GM03348 (cell line): ENCODE measurements at places on chromosomes 16 and 17.

DNA sequence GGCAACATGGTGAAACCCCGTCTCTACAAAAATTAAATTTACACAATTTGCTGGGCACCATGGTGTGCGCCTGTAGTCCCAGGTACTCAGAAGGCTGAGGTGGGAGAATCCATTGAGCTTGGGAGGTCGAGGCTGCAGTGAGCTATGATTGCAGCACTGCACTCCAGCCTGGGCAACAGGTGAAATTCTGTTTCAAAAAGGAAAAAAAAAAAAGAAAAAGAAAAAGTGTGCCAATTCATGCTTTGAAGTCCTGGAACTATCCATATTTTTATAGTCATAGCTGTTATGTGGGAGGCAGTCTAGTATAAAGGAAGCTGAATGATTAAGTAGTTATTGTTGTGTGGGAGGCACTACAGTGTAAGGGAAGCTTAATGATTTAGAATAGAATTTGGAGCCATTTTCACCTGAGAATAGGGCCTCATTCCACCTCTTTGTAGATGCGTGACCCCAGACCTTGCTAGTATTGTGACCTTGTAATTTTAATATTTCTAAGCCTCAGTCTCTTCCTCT, 31.6 kb downstream of the IQCK start:
- DNase-seq, result no peak

- DNase-seq, result peak; percentile 66
Measured at GRCh38 chr16:56558024-56558747, 6.7 kb upstream of the MT4 start.

DNA sequence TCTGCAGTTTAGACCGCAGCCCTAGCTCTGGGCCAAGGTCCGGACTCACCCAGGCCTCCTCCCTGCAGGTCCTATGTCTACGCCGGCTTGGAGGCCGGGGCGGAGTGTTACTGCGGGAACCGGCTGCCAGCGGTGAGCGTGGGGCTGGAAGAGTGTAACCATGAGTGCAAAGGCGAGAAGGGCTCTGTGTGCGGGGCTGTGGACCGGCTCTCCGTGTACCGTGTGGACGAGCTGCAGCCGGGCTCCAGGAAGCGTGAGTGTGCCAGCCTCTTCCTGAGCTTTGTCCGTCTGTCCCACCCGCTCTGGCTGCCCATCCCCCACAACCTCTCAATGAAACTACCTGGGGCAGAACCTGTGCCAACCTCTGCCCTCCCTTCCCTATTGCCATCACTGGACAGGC, 20.1 kb downstream of the WSCD1 start:
- DNase-seq, result no peak

DNA sequence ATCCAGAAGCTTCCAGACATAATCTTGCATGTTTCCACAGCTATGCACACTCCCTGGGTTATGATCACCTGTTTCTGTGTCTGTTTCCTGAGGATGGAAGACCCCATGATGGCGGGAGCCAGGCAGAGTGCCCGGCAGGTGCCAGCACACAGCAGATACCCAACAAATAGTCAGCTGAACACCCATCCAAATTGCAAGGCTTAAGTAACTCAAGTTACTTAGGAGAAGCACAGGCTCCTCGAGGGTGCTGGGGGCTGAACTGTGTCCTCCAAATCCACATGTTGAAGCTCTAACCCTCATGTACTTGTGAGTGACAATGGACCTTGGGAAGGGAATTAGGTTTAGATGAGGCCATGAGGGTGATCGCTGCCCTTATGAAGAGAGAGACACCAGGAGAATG, 79.5 kb upstream of the DOC2B start:
- DNase-seq, result no peak

DNA sequence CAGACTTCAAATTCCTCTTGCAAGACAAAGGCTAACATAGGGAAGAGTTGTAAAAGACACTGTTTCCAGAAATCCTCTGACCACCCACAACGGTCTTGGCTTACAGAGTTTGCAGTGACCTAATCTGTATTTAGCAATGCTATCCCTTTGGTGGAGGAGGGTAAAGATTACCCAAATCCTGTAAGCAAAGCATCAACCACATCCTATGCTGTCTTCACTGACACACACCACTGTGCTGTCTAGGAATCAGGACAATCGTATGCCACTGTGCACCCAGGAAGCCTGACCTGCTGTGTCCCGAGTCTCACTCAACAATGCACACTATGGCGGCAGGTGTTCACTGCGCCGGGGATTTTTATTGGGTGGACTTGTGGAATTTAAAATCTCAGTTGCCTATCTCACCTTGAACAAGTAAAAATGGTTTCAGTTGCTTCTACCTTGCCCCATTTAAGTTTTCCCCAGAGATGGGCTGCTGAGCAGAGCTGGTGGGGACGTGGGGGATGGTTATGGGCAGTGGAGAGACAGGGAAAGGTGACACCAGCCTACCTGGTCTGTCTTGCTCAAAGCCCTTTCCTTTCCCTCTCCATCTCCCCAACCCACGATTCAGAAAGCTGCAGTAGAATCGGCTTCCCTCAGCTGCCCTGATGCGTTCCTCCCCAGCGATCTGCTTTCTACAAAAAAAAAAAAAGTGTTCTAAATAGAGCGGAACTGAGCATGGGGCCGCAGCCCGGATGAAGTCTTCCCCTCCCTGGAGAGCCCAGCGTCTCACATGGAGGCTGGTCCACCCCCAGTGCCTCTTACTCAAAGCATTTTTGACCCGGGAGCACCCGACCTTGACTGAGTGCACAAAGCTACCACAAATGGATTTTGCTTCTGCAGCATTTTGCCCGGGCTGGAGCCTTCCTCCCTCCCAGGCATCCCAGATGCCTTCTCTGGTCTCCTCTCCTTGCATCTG, 271.5 kb downstream of the SOX9 start:
- DNase-seq, result peak; percentile 79

- DNase-seq, result no peak
Measured at GRCh38 chr16:27436921-27437650, 35.1 kb downstream of the IL21R start.

- no peak for DNase-seq
Measured at GRCh38 chr17:79595921-79596320, 14.9 kb downstream of the RBFOX3 start.

DNA sequence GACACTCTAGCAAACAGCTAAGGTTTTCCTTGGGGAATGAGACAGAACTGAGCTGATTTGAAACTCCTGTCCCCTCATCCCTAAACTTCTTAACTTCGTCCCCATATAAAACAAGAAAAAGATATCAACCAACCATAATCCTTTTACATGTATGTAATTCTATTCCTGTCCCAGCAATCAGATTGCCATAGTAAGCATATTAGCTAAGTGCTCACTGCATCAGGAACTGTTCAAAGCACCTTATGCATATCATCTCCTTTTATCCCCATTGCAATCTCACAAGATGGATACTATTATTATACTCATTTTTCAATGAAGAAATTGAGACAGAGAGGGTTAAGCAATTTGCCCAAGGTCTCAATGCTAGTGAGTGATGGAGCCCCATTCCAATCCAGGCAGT, 6.8 kb downstream of the KIF18B start:
- DNase-seq, result no peak

DNA sequence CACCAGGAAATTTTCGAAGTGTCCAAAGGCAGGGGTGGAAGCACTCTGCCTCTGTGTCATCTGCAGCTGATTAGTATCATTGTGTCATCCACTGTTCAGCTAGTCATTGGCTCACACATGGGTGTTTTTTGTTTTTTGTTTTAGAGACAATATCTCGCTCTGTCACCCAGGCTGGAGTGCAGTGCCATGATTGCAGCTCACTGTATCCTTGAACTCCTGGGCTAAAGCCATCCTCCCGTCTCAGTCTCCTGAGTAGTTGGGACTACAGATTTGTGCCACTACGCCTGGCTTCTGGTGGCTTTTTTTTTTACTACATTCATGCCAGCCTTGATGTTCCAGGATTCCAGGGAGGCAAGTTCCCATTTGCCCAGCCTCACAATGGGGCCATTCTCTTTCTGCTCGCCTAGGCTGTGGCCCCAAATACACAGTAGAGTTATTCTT, 32.5 kb upstream of the MYO18A start:
- peak; percentile 53 for DNase-seq

DNA sequence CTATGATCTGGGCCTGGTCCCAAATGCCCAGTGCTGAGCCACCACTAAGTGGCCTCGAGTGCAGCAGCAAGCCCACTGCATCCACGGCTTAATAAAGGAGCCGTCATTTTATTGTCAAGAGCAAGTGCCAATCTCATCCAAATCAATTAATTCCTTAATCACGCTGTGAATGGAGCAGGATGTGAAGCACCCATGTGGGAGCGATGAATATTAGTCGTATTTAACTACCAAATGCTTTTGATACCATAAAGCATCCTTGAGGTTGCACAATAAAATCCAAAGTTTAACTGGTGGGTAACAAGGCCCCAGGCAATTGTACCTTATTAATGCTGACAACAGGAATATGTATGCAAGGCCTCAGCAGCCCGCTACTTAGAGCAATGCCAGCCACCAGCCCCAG, 226.0 kb upstream of the C16orf82 start:
- no peak for DNase-seq

DNA sequence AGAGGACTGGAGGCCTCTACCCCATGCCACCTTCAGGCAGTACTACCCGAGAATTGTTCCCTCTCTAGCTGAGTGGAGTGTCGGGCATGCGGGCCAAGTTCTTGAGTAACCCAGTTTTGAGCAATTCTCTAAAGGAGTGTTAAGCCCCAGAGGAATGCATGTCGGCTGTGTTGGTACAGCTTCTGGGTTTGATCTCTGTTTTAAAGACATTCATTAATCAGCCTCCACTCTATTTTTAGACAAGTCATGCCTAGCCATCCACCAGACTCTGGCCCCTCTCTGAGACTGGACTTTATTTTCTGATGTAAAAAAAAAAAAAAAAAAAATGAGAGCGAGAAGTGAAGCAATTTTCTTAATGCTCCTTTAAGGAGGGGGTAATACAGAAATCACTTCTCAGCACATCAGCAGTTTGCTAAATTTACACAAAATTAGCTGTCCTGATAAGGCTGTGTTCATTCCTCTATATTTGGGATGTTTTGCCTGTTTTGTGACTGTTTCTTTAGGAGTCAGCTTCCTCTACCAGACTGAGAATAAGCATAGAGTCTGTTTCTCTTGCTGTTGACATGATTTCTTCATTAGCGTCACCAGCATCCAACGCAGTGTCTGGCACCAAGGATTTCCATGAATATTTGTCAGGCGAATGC, 88.7 kb downstream of the AXIN2 start:
- DNase-seq, result peak; percentile 88

- no peak for DNase-seq
Measured at GRCh38 chr17:78010759-78011158, 52.3 kb downstream of the TNRC6C start.

DNA sequence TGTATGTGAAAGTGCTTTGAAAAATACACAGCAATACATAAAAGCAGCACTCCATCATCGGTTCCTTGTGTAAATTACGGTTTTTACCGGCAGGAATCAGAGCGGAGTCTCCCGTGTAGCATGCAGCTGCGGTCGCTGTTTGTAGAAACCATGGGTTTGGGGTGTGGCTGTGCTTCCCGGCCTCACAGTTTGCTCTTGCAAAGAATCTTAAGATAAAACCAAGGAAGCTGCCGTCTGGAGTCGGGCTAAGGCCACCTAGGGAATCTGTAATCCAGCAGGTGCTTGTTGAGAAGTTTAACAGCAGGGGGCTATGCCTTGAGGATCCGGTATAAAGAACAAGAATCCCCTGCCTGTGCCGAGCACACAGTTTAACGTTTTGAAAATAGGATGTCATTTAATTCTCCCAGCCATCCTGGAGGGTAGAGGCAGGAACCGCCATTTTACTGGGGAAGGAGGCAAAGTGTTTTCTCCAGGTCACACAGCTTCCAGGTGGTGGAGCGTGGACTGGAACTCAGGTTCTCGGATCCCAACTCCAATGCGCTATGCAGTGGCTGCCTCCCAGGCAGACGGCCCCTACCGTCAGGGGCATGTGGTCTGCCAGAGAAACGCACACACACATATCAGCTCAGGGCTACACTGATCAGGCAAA, 6.0 kb upstream of the TLCD3A start:
- DNase-seq, result no peak

DNA sequence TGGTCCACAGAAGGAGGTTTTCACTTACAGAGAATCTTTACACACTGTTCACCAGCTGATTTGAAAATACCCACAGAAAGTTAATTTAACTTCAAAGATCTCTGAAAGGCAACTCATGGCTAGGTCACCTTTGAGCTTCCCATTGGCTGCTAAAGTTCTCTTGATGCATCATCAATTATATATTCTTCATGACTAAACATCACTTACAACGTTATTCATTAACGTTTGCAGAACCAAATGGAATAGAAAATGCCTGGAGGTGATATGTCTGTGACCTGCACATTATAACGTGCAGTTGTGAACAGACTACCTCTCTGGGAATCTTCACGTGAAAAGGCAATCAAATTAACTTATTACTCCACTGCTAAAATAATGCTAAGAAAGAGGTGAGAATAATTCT, 238.5 kb downstream of the ZFHX3 start:
- DNase-seq, result no peak

- DNase-seq, result no peak
Measured at GRCh38 chr16:20320592-20320991, 6.7 kb downstream of the GP2 start.

DNA sequence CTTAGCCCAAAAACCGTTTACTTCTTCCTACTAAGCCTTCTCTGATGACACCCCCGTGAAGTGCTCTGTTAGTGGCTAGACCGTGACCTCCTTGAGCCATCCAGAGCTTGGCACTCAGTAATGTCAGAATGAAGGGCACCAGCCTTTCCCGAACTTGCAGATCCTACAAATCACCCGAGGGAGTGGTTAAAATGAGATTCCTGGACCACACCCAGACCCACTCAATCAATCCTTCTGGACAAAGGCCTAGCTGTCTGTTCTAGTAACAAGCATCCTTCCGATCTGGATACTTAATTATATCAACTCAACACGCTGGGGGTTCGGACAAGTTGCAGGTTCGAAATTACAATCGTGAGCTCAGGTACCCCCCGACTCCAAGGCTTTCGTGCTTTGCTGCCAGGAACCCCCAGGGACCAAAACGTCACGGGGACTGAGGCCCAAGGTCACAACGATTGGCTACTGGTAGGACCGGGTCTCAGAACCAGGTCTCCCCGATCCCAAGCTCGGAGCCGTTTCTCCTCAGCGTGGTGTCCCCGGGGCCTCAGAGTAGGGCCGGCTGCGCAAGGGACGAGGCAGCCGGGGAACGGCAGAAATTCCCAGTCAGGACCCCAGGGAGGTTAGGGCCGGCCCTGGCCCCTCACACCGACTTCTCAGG, 527 bp downstream of the CIAPIN1 start:
- peak; percentile 71 for DNase-seq

- DNase-seq, result peak; percentile 51
Measured at GRCh38 chr17:16013943-16014407, 14.4 kb downstream of the TTC19 start.

- DNase-seq, result no peak
Measured at GRCh38 chr17:21843318-21843865, 151.1 kb downstream of the KCNJ18 start.

GRCh38 chr17:69187294-69187693, 41.3 kb downstream of the ABCA10 start:
- no peak for DNase-seq

GRCh38 chr16:48459167-48459566, 74.0 kb upstream of the SIAH1 start:
- DNase-seq, result no peak

- peak; percentile 88 for DNase-seq
Measured at GRCh38 chr17:79036596-79036995, 12.6 kb downstream of the C1QTNF1 start.
